MCF 10A (cell line): ENCODE measurements at places on chromosomes 11 and 22. TPM values are rescaled to one million over a fixed set of nuclear protein-coding genes. Genes with fewer than 3 reads are reported as not detected.
A peak's percentile ranks its signal among the peaks of the same experiment; 100 is the strongest.

- no peaks in the 10 kb centered on the region for H3K27me3 ChIP-seq
- H3K27ac ChIP-seq: peak overlapping the region; percentile 39
- peaks cover 8% of the 10 kb centered on the region for H3K4me1 ChIP-seq
- peak; percentile 64 for DNase-seq
- peaks cover 6% of the 10 kb centered on the region for H3K36me3 ChIP-seq
These were observed 7.5 kb downstream of the FREY1 start for GRCh38 chr11:45899448-45900174.

DNA sequence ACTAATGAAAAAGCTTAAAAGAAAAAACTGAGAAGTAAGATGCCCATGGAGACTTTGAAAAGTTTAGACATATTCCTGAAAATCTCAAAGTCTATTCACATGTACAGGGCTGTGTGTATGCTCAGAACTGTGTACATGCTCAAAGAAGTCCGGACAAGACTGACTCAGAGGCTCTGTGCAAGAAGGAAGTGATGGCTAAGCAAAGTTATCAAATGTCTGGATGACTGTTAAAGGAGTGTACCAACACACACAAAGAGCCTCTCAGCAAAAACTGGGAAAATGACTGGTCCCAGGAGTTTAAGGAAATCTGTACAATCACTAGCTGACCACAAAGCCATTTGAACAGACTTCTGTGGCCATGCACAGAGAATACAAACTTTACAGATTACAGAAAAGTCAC is 33.1 kb upstream of the ARHGAP32 start:
- no peak overlapping the region for H3K4me3 ChIP-seq
- peaks cover 6% of the 10 kb centered on the region for H3K36me3 ChIP-seq
- peak; percentile 53 for DNase-seq
- peaks cover 22% of the 10 kb centered on the region for H3K4me1 ChIP-seq
- H3K27me3 ChIP-seq: no peaks in the 10 kb centered on the region

GRCh38 chr11:115311949-115312348 is 192.3 kb downstream of the CADM1 start:
- peaks cover 60% of the 10 kb centered on the region for H3K27me3 ChIP-seq
- H3K4me1 ChIP-seq: no peaks in the 10 kb centered on the region
- no peak for DNase-seq
- no peak overlapping the region for H3K27ac ChIP-seq

DNA sequence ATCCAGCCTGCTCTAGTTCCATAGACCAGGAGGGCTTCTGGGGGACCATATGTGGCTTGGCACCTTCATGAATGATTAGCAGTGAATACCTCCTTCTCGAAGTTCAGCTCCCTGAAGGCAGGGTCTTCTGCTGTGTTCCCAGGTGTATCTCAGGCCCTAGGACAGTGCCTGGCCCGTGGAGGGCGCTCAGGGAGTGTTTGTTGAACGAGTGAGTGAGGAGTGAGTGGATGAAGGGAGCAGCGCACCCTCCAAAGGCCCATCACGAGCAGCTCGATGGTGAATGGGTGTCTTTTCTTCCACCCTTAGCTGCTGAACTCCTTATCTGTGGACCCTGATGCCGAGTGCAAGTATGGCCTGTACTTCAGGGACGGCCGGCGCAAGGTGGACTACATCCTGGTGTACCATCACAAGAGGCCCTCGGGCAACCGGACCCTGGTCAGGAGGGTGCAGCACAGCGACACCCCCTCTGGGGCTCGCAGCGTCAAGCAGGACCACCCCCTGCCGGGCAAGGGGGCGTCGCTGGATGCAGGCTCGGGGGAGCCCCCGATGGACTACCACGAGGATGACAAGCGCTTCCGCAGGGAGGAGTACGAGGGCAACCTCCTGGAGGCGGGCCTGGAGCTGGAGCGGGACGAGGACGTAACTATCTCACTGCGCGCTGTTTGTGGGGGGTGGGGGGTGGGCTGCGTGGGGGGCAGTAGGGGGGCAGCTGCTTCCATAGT is 9.5 kb downstream of the ANO1 start:
- no peaks in the 10 kb centered on the region for H3K4me1 ChIP-seq
- H3K36me3 ChIP-seq: no peaks in the 10 kb centered on the region
- H3K4me3 ChIP-seq: no peak overlapping the region
- H3K27ac ChIP-seq: no peak overlapping the region

The ADM2 gene
- total RNA-seq: 35.4 and 39.7 TPM in 2 replicates

The ALKBH8 gene
- total RNA-seq: 5.1 and 7.3 TPM in 2 replicates
